ENCODE measurements at places on chromosomes 16 and 17.

DNA sequence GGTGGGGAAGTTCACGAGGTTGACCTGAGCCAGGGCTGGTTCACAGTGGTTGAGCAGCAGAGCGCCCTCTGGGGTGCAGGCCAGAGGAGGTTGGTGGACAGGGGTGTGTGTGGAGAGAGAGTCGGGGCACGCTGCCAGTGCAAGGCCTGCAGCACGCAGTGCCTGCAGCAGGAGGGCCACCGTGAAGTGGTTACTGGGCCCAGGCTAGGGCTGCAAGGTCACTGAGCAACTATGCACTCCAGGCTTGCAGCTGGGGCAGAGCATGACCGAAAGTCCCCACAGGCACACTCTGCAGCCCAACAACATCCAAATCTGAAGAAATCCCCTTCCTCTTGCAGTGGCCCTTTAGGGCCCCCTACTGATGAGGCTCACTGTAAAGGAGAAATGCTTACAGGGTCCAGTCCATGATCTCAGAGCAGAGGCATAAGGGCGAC lies 89.1 kb upstream of the NOL11 start:
- peak; percentile 6 for DNase-seq

DNA sequence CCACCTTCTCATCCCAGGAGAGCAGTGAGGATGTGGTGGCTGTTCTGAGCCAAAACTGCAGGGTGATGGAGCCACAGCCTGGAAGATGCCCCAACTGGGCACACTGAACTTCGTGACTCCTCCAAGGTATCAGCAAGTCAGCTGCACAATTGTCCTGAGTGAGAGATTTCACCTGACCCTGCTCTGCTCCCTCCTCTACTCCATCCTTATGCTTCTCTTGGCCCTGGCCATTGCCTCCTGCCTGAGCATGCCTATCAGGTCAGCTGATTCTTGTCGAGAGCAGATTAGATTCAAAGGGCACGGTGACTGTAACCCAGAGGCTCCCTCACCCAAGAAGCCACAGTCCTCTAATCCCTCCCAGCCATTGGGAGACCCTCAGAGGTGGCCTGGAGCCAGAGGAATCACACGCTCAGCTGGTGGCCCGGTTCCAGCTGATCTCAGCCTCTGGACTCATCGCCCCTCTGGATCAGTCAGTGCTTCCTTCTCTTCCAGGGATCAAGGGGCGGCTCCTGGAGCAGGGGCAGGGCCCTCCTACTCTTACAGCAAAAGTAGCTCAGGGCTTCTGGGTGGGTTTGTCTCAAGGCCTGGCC lies 7.0 kb upstream of the CYB561 start:
- no peak for DNase-seq

- no peak for DNase-seq
Observed at GRCh38 chr16:78900966-78901365, 699.6 kb downstream of the MAF start.

DNA sequence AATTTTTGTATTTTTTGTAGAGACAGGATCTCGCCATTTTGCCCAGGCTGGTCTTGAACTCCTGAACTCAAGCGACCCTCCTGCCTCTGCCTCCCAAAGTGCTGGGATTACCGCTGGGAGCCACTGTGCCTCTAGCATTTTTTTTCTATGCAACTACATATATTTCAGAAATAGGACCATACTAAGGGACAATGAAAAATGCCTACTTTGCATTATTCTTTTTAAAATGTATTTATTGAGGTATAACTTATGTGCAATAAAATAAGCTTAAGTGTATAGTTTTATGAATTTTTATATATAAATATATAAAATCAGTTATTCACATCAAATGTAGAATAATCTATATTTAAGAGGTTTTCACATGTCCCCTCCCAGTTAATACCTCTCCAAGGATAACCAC lies 38.1 kb downstream of the KATNIP start:
- DNase-seq = no peak

DNA sequence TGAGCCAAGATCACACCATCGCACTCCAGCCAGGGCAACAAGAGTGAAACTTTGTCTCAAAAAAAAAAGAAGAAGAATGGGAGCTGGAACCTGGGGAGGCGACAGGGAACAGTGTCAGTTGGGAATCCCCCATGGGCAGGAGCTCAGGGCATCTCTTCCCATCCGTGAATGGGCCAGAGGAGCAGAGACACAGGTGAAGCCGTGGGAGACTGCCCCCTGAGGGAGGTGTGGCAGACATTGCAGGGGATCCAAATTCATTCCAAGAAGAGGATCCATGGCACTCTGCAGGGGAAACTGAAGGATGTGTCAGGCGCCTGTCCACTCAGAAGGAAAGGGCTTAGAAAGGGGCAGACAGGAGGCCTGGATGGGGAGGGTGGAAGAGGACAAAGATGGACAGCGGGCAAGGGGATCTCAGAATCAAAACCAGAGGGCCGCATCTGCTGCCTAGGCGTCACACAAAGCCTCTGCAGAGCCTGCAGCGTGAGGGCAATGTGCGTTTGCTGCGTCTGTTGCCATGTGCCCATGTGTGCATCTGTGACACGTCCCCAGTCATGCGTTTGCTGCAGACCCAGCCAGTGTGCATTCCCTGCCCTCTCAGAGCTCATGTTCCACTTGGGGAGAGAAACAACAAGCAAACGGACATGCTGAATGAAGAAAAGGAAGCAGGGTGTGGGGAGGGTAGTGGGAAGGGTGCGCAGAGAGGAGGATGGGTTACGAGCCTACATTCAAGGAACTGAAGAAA lies 30.6 kb upstream of the TNRC6C start:
- DNase-seq = no peak

DNA sequence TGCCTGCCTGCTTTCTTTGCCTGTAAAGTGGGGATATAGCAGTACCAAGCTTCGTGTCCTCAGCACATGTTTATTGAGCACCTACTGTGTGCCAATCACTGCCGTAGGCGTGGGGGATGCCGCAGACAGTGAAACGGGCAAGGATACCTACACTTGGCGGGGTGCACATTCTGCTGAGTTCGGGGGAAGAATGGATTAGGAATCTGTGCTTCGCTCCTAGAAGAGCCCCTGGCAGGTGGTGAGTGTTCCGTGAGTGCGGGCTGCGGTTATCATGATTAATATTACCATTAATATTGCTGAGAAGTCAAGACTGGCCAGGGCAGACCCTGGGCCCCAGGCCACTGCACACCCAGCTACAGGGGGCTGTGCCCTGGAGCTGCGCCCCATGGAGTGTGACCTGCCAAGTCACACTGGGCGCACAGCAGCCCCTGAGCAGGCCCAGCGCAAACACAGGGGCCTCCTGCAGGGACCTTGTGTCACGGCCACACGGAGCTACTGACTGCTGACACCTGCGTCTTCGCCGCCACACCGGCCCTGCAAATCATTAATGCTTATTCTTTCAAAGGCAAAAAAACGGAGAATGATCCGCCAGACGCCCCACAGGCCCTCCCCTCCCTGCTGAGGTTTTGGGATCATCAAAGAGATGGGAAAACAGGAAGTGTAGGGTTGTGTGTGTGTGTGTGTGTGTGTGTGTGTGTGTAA lies 213.4 kb upstream of the GSE1 start:
- no peak for DNase-seq

DNA sequence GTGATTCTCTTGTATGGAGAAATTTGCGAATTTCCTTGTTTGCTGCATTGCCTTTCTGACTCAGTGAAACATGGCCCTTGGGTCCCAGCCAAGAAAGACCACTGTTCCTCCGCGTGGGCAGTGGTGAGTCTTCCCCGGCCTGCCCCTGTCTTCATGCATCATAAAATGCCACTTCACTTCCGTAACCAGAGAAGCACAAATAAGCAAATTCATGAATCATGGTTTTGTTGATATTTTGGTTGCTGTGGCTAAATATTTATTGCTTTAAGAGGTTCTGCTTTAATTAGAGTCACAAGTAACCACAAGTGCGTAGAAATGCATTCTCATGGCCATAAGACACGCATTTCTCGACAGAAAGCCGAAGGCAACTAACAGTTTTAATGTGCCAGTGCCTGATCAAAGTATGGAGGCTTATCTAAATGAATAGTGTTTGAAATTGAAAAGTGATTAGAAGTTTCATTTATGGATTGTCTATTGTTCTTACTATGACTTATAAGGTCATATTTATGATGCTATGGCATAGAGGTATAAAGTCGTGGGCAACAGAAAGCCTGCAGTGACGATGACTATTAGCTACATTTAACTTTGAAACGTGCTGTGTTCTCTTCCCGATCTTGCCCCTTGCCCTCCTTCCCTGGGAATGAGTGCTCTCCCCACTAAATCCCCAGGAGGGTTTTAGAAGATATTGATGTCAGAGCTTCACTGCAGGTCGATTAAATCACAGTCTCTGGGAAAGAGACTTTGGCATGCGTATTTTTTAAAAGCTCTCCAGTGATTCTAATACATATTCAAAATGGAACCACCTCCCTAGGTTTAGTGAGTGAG lies 76.0 kb downstream of the WIPI1 start:
- no peak for DNase-seq

DNA sequence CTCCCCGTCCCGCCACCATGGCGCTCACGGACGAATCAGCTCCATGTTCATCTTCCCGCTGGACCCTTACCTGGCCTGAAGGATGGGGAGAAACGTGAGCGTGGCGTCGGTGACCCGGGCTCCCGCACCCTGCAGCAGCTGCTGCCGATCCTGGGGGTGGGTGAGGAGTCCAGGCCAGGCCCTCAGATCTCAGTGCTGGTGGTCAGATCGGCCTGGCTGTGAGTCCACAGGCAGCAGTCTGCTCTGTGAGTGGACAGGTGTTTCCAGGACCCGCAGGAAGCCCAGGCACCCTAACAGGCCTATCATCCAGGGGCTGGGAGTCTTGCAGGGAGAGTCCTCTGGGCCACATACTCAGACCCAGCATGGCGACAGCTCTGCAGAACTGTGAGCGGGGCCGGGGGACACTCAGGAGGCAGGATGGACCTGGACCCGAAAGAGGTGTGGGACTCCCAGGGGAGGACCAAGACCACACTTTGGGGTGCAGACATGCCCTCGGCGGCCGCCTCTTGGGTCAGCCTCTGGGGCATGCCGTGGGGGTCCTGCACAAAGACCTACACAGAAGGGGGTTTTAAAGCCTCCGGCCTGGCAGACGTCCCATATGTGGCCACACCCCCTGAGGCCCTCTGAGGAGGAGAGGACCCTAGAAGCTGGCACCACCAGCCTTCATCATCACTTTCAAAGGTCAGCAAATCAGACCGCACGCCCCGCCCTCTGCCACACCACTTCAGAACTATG lies 27.2 kb upstream of the ZNF469 start:
- no peak for DNase-seq

- DNase-seq = no peak
Observed at GRCh38 chr17:83190601-83191387, 111.4 kb downstream of the METRNL start.

DNA sequence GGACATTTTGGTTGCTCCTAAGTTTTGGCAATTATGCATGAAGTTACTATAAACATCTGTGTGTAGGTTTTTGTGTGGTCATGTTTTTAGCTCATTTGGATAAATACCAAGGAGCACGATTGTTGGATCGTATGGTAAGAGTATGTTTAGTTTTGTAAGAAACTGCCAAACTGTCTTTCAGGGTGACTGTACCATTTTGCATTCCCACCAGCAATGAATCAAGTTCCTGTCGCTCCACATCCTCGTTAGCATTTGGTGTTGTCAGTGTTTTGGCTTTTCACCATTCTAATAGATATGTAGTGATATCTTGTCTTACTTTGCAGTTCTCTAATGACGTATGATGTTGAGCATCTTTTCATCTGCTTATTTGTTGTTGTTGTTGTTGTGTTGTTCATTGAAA lies 20.2 kb downstream of the TENT4B start:
- no peak for DNase-seq

DNA sequence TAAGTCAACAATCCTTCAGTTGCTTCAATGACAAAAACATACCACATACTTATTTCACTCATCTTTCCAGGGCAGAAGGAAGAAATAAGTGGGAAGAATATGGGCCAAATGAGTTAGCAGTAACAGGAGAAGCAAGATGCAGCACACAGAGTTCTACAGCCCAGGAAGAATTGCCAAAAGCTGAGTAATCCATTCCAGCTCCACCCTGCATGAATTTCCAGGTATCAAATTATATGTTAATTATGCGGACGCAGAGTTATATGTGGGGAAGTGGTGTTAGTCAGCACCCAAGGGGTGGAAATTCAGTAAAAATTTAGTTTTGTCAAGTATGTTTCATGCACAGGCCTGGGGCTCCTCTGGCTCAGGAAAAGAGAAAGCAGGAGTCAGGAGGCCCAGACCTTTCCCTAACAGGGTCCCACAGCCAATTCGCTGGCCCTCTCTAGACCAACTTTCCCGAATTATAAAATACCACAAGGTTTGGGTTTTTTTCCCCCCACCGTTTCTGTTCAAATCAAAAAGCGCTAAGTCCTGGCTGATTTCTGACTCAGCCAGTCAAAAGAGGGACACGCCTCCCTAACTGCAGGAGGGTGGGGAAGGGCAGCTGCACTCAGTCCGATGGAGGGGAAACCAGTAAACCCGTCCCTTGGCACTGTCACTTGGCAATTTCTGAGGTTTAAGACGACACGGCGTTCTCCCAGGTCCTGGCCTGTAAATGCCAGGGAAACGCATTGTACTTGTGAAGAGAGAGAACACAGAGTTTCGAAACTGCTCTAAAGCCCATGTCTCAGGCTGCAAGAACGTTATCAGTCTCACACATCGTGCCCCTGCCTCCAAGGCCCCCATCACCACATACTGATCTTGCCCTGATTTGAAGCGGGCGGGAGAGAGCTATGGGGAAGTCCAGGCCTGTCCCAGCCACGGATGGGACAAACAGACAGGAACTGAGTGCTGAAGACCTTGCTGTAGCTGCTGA lies 58.1 kb downstream of the ZFHX3 start:
- no peak for DNase-seq

GRCh38 chr16:50266337-50267091 lies at the start of gene ADCY7:
TSS of gene ADCY7 (plus strand) at chr16:50266551. CDS start at chr16:50288180, 21,629 bp downstream.
- peak; percentile 87 for DNase-seq

- DNase-seq = no peak
Observed at GRCh38 chr17:66625311-66625767, 209.6 kb upstream of the CACNG5 start.

DNA sequence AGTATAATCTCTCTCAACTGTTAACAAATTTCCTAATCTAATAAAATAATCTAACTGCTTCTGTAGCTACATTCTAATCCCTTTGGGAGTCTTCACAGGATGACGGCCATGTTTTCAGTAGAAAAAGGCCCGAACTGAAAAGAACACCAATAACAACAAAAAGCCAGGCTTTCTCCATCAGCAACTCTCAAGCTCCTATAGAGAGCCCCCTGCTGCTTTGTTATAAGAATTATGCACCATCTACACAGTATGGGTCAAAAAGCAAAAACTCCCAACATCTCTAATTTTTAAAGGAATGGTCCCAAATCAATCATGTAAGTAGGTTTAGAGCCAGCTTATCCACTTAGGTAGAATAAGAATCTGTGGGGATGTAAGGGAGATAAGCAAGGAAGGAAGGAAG lies 163.6 kb upstream of the C17orf78 start:
- DNase-seq = no peak

Data from CD4-positive, alpha-beta T cell treated with Interleukin-17A for 1 hour (primary cell).